ENCODE measurements at places on chromosomes 5 and 9.
A peak's percentile ranks its signal among the peaks of the same experiment; 100 is the strongest.

DNA sequence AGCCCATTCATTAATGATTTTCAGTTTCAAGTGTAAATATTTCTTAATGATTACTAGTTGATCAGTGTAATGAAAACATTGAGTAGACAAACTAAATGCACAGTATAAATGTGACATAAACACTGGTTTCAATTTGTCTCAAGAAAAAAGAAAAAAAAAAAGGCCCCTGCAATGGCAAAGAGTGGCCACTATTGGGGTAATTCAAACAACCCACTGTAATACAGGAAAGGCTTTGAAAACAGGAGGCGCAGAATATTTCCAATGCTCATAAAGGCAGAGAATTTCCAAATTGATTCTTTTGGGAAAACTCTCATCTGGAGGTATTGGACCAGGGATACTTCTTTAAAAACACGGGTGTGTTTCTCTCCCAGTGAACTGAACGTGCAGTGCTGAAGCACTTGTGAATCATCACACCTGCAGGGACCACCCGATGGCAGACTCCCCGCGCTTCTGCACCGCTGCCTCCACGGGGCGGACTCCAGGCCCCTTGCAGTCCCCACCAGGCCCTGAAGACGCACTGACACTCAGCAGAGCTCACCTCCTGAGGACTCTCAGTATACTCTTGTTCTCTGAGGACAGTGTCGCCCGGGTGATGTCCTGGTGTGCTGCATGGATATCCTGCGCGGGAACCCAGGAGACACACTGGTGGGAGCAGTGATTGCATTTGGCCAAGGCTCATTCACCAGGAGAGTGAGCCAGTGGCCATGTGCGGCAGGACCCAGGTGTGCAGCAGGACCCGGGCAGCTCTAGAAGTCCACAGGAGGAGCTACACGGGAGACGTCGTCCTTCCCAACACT, 227.6 kb upstream of the IRX4 start:
- DNase-seq: no peak

DNA sequence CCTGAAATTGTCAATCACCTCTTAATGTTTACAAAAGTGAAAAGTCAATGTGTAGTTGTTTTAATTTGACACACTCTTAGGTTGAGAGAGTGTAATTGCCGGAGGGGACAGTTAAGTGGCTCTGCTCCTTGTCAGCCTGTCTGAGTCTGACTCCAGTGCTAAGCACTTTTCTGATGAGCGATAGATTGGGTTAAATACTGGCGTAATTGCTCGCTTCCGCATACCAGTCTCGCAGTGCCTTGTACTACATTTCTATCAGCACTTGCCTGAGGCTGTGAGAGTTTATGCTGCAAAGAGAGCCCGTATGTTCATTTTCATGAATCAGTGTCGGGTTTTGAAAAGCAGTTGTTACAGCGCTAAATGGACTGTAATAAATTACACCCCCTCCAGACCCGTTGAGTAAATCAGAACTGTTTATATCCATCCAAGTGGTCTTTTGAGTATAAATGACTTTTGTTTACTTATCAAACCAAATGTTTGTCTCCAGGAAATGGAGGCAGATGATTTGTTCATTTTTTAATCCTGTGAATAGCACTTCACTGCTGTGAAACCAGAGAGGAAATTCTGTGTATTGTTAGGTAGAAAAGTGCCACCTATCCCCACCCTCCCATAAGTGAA, 41.0 kb upstream of the DMRT3 start:
- no peak for DNase-seq

DNA sequence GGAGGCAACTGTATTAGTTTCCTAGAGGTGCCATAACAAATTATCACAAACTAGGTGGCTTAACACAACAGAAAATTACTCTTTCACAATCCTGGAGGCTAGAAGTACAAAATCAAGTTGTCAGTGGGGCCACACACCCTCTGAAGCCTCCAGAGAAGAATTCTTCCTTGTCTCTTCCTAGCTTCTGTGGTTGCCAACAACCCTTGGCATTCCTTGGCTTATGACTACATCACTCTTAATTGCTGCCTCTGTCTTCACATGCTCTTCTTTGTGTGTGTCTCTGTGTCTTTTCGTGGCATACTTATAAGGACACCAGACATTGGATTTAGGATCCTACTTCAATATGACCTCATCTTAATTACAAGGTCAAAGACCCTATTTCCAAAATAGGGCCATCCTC, 327.5 kb downstream of the CHSY3 start:
- no peak for DNase-seq

DNA sequence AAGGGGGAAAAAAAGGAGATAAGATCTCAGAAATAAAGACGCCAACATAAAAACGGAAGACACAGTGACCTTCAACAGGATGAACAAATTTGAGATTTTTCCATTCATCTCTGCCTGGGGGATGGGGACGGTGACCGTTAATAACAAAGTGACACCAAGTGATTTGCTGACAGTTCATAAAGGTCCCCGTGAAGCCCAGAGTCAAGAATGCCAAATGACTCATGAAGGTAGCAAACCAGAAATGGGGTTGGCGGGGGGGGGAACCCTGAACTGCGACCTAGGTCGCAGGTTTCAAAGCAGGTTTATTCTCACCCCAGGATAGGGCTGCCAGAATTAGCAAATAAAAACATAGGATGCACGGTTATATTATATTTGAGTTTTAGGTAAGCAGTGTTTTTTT, 21.1 kb upstream of the SHB start:
- DNase-seq: no peak

DNA sequence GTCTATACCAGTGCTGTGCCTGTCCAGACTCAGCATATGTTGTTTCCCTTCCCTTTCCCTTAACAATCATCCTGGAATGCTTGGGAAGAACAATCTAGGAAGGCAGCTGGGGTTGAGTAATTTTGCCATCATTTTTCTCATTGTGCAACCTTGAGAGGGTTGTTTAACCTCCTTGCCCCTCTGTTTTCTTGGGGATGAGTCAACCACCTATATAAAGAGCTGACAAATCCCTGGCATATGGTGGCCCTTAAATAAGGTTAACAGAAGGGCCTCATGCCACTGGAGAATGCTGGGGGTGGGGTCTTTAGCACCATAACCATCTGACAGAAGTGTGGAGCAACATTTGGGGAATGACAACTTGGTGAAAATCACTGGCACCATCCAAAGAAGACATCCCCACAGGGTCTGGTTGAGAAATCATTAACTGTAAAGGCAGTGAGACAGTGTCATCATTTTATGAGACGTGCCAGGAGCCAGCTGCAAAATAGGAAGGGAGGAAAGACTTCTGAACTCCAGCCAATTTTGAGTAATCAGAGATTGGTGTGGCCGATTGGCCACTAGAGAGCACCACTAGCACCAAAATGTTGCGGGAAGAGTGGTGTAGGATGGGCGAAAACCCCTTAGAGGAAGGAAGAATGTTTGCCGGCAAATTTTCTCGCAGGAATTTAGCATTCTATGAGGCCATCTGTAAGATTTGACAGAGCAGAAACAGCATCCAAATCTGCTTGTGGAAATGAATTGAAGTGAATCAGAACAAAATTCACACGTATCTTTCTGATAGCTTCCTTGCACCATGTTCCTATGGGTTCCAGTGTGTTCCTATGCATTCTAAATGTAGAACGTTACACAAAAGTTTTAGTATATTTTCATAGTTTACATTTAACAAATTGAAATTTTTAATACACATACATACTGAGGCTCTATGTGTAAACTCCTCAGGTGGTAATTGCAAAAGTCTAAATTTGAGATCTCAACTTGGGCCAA, 113.8 kb downstream of the MSX2 start:
- DNase-seq: peak; percentile 47

GRCh38 chr5:107915176-107915812, 244.6 kb upstream of the EFNA5 start:
- no peak for DNase-seq

GRCh38 chr9:98755006-98755618, 41.2 kb downstream of the ANKS6 start:
- no peak for DNase-seq

GRCh38 chr5:6235726-6236125, 142.6 kb downstream of the MED10 start:
- no peak for DNase-seq

GRCh38 chr9:73152953-73153352, 1.3 kb downstream of the ANXA1 start:
- no peak for DNase-seq

GRCh38 chr5:83149671-83150070, 72.3 kb downstream of the XRCC4 start:
- peak; percentile 23 for DNase-seq

DNA sequence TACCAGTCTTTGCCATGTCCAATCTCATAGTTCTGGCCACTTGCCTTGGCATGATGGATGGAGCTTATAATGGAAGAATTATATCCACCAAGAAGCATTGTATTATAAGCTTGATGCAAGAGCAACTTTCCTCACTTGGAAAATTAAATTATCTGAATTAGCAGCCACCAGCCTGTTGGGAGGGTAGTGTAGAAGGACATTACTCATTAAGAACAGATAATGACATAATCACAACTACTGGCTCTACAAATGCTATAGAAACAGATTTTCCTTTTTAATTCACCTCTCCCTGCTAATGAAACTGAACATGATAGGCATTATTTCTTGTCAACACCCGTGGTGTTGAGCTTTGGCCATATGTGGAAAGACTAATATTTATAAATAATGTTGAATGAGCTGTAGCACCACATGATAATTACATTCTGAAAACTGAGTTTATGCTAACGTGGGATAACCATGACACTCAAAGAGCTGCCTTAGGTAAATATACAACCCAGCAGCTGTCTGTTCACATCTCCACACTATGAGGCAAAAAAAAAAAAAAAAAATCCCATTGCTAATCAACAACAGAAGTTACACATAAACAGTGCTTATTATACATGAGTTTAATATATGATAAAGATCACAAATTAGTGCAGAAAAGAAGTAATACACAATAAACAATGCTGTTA, 48.1 kb upstream of the NR4A3 start:
- DNase-seq: no peak

DNA sequence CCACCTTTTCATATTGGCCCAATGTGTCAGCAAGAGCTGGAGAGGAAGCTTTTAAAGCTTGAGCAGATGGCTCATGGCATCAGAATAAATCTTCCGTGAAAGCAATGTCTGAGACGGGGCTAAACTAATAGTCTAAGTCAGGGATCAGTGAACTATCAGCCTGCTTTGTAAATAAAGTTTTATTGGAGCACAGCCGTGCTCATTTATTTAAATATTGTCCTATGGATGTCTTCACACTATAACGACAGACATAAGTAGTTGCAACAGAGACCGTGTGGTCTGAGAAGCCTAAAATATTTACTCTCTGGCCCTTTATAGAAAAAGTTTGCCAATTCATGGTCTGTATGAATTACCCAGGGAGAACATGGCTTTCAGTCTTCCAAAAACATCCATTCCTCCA, 85.6 kb upstream of the SLC44A1 start:
- no peak for DNase-seq

GRCh38 chr5:161095953-161096352, 243.9 kb upstream of the ATP10B start:
- peak; percentile 48 for DNase-seq

DNA sequence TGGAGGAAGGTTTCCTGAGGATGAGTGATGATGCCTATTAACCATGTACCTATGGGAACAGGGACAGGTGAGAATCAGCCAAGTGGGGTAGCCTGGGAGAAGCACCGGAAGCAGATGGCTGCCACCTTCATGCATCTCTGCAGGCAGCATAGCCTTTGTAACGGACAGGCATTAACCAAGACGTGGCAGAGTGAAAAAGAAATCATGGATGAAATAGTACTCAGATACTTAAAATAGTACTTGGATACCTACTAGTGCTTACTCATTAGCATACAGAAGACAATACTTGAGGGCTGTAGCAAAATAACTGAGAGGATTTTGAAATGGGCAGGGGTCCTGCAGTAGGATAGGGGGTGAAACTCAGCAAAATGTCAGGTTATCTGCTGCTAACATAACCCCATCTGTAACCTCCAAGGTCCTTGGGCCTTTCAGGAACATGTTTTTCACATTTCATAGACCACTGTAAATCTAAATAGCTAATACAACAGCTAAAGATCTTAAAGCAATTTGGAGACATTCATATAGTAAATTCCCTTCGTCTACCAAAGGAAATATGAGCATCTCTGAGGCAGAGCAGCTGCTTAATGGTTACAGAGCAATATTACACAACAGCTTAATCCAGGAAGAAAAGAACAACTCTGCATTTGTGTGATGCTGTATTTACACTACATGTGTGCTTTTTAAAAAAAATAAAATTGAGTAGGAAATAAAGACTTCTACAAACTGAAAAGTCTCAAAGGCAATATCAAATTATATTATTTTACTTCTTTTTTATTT, 154.3 kb downstream of the NFIB start:
- no peak for DNase-seq

DNA sequence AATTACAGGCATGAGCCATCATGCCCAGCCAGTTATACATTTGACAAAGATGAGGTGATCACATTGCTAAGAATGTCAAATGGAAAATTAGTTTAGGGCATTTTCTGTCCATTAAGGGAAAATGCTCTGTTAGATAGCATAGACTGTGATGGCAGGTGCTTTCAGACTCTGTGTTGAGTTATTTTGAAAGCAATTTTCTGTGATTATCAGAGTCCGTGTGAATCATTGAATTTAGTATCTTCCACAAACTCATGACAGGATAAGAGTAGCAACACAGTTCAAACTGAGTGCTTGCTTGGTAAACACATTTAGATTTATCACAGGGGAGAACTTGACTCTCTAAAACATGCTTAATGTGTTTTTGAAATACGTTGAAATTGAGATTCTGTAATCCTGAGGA, 69.0 kb downstream of the GAPVD1 start:
- DNase-seq: no peak

DNA sequence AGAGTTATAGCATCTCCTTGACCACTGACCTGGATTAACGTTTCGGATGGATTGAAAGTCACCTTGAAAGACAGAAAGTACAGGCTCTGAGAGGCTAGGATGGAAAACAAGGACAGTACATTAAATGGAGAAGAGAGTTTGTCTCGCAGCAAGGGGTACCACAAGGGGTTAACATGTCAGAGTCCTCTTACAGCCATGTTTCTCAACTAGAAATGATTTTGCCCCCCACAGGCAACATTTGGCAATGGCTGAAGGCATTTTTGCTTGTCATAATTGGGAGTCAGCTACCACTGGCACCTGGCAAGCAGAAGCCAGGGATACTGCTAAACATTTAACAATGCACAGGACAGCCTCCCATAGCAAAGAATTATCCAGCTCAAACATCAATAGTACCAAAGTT, 90.8 kb upstream of the EQTN start:
- DNase-seq: no peak

DNA sequence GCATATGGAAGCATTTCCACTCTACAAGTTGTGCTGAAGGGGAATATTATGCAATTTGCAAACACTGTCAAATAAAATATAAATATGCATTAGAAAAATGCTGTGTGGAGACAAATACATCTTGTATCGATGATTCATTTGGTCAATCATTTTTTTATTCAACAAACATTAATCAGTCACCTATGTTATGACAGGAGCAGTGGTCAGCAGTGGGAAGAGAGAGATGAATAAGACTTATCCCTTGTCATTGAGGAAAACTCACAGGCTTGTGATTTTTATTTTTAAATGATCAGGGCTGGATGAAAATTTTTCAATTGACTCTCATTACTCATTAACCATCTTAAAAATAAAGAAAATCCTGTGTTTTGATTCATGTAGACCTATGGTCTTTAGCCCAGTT, 574.1 kb downstream of the ACTL7B start:
- no peak for DNase-seq

GRCh38 chr5:53361708-53362107, 118.7 kb upstream of the FST start:
- DNase-seq: no peak

GRCh38 chr9:132141948-132142594, 19.8 kb upstream of the NTNG2 start:
- peak; percentile 22 for DNase-seq

- DNase-seq: no peak
Observed at GRCh38 chr5:1882337-1883119, at the start of gene IRX4. TSS of gene IRX4 (minus strand) at chr5:1882925. CDS start at chr5:1882647, 278 bp downstream.
